ENCODE measurements at places on chromosomes 2 and 18.

DNA sequence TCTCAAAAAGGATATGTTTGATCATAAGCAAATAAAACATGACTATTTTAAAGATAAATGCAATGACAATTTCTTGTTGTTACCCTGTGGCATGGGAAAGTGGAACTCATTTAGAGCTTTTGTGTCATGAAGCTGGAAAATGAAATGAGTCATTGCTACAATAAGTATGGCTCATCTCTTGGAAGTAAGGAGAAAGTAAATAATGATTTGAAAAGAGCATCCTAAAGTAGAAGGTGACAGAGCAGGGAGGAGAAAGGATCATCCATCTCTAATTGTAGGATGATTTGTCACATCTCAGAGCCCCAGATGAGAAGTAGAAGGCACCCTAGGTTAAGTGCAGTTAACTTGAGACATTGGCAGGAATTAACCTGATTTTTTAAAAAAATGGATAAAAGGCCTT lies 200.5 kb downstream of the CPS1 start:
- peak; percentile 1 for DNase-seq

DNA sequence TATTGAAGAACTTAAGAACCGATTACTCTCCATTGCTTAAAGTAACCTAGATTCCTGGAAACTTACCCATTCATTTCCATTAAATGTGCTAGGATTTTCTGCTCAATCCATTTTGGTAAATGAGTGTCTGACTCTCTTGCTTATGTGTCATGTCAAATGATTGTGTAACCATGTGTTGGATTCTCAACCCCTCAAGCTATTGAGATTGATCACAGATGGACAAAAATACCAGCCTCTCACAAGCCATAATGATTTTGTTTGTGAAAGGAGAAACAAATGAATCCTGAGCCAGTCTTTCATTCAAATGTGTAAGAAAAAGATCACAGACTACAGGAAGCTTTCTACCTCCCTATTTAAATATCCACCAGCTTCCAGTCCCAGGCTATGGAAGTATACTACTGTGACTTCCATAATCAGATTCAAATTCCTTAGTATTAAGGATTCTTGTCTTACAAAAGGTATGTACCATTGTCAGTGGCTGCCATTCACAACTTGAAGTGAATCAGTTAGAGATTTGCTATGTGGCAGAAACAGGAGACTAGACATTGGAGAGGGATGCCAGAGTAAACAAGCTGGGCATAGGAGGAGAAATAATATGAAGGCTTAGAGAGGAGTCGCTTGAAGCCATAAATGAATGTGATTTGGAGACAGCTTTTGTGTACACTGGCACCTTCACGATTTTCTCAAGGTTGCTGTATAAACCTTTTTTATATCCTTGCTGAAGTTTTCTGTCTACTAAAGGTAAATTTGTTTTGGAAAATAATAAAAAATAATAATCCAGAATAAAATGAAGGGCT lies 498.5 kb upstream of the SETBP1 start:
- no peak for DNase-seq

- DNase-seq: no peak
Observed at GRCh38 chr2:150081775-150082481, 405.5 kb downstream of the RND3 start.

DNA sequence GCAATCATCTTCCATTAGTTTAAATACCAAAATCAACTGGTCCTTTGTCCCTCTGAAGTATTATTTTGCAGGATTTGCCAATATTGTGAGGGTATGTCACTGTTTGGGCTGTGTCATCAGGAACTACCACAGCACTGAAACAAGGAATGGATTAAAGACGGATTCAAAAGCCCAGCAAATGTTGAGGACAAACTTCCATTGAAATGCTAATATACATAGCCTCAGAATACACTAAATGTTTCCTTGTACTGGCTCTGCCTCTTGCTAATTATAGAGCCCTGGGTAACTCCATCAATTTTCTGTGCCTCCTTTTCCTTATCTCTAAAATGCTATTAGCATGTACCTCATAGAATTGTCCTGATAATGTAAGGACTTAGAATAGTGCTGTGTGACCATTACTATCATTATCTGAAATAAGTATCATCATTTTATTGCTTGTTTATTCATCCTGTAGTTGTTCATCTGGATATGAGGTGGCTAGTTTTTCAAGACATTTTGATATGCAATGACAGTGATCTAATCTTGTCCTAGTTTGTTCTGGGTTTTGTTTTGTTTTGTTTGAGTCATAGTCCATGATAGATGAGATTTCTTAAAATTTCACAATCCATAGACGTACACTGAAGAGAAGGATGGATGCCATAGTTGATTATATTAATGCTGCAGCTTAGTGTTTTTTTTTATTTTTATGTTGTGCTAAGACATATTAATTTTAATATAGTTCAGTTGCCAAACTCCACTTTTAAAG lies 333.4 kb upstream of the KCNH7 start:
- DNase-seq: no peak

GRCh38 chr2:229714080-229714735 lies at the start of gene DNER:
Gene DNER, minus strand, starts transcription at chr2:229714555. Its CDS starts 132 bp downstream, at chr2:229714423.
- no peak for DNase-seq

DNA sequence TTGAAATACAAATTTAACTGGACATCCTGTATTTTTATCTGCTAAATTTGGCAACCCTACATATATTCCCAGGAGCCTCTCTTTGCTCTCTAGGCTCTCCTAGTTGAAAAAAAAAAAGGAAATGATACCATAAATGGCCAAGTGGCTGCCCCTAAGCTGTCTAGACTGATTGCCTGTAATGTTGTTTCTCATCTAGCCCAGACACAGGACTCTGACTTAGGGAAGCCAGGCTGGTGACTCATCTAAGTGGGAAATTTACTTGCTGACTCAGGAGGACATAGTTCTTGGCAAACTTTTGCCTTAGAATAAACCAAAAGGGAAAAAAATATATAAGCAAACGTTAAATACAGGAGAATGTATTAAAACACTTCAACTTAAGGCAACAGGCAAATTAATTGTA lies 14.6 kb upstream of the ITGAV start:
- peak; percentile 97 for DNase-seq

DNA sequence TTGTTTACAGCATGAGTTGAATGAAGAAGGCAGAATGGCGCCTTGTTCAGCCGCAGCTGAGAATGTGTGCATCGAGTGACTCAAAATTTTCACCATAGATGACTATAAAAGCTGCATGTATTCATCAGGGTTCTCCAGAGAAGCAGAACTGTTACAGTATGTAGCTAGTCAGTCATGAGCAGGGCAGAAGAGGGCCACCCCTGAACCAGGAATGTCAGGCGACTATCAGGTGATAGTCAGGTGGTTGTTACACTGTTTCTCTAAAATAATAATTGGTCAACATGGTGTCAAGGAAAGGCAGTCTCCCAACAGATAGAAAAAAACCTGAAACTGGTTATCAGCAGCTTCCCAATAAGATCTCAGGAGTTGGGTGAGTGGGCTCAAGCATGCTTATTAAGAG lies 20.2 kb upstream of the NOSTRIN start:
- DNase-seq: no peak

DNA sequence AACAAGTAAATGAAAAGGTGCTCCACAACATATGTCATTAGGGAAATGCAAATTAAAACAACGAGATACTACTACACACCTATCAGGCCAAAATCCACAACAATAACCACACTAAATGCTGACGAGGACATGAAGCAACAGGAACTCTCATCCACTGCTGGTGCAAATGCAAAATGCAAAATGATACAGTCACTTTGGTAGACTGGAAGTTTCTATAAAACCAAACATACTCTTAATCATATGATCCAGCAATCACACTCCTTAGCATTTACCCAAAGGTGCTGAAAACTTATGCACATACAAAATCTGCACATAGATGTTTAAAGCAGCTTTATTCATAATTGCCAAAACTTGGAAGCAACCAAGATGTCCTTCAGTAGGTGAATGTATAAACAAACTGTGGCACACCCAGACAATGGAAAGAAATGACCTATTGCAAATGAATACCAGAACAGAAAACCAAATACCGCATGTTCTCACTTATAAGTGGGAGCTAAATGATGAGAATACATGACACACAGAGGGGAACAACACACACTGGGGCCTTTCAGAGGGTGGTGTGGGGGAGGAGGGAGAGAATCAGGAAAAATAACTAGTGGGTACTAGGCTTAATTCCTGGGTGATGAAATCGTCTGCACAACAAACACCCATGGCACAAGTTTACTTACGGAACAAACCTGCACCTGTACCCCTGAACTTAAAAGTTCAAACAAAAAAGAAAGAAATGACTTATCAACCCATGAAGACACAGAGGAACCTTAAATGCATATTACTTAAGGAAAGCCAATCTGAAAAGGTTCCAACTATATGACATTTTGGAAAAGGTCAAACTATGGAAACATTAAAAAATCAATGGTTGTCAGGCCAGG lies 80.4 kb downstream of the ASXL2 start:
- no peak for DNase-seq

DNA sequence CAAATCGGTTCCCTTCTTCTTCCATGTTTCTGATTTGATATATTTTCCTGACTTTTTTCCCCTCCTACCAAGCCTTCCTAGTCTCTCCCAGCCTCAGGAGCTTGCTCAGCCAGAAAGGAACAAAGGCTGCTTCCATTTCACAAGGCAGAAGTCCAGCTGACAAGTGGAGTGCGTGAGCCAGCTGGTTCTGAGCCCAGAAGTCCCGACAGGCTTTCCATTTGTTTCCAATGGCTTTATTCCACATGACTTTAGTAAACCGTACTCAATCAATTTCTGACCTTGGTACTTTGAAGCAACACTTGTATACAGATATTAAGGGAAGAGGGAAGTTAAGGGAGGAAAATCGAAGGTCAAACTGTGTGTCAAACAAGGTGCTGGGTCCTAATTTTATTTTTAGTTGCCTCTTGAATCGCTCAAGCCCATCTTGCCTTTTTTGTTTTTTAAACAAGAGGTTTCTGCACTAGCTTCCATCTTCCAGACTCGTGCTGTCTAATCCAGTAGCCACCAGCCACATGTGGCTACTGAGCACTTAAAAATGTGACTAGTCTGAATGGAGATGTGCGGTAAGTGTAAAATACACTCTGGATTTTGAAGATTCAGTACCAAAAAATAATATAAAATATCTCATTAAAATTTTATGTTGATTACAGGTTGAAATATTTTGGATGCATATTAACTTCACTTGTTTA lies 36.2 kb downstream of the WIPF1 start:
- peak; percentile 89 for DNase-seq

- DNase-seq: no peak
Observed at GRCh38 chr2:186717320-186718007, 23.6 kb downstream of the FAM171B start.

GRCh38 chr2:134232868-134233727 lies 20.8 kb upstream of the MGAT5 start:
- DNase-seq: no peak

GRCh38 chr18:75784390-75784789 lies 356.9 kb upstream of the SMIM21 start:
- DNase-seq: no peak

- peak; percentile 62 for DNase-seq
Observed at GRCh38 chr2:30216157-30216556, 15.2 kb upstream of the LBH start.

GRCh38 chr2:41445865-41446264 lies 602.0 kb upstream of the PKDCC start:
- no peak for DNase-seq

GRCh38 chr2:114709936-114710850 lies 267.8 kb downstream of the DPP10 start:
- DNase-seq: no peak

- DNase-seq: no peak
Observed at GRCh38 chr2:233228376-233228775, 23.1 kb upstream of the ATG16L1 start.

GRCh38 chr18:23688528-23688927 lies 725 bp upstream of the LAMA3 start:
- DNase-seq: no peak

GRCh38 chr2:238684362-238685326 lies 163.2 kb upstream of the TWIST2 start:
- peak; percentile 88 for DNase-seq

DNA sequence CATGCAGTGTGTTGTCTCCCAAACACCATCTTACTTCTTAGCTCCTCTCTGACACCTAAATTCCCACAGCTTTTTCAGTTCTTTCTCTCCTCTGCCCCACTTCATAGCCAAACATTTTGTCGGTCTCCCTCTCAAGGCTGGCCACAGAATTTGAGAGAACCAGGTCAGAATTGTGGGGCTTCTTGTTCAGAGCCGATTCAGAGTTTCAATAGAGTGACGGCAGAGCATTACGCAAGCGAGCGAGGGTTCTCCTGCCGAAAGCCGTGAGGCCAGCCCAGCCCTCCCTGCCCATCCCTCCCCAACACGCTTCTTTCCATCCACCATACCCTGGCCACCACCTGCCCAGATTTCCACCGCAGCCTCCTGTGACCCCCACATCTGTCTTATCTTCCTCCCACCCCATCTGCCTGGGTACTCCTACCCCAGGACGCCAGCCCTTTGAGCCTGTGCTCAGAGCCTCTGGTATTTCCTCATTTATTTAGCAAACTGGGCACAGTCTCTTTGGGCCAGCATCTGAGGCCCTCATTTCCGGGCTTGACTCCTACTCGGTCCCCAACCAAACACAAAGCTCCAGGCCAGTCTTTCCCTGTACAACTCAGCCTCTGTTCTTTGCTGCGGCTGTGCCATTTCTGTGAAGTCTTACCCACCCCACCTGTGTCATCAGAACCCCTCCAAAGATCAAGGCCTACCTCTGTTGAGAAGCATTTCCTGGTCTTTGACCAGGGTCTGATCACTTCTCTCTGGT lies 70.0 kb upstream of the MAP4K4 start:
- DNase-seq: no peak

DNA sequence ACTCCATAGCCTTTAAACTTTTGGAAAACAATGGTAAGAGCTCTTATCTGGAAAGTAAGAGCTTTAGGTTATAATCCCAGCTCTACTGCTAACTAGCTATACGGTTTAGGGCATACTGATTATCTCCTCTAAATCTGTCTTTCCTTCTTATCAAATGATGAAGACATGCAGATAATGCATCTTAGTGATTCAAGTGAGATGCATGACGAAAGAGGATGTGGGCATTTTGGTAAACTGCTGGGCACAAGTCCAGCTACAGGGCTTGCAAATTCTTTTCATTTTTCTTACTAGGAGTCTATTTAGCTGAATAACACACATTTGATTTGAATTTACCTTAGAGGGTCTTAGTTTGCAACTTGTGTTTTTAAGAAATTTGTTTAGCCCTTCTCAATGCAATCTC lies 1604.8 kb upstream of the ZEB2 start:
- no peak for DNase-seq

GRCh38 chr2:233816334-233816733 lies 38.0 kb downstream of the HJURP start:
- no peak for DNase-seq

GRCh38 chr2:47109007-47109375 lies 46.1 kb downstream of the STPG4 start:
- no peak for DNase-seq

DNA sequence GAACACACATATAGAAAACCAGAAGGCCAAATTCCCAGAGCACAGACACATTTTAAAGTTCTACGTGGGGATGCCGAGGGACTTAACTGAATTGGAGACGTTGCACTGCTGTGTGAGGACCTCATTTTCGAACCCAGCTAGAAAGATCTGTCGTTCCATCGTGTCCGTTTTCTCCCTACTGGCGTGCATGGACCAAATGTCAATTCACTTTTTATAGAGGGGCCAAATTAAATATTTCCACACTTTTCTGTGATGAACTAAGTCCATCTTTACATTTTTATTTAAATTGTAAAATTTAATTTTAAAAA lies 692 bp upstream of the TSHZ1 start:
- DNase-seq: no peak

- DNase-seq: peak; percentile 54
Observed at GRCh38 chr2:224260372-224261020, 141.4 kb downstream of the FAM124B start.

GRCh38 chr2:19000776-19001175 lies 357.6 kb downstream of the OSR1 start:
- DNase-seq: no peak
